ENCODE measurements at places on chromosomes 11 and 22.

DNA sequence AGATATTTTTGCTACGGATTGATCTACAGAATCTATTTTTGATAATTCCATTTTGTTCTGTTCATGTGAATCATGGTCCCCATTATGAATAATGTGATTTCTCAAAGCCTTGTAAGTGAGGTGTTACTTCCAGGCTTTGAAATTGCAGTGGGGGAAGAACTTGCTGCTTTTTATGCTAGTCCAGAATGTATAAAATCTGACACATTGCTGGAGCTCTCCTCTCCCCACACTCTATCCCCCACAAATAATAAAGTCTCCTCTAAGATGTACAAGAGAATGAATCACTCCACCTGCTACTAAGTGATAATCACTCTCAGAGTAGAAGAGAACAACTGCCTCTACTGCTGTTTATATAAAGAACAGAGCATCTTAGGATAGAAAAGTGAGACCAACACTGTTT lies 5.9 kb upstream of the RAB6A start:
- no peak for DNase-seq

DNA sequence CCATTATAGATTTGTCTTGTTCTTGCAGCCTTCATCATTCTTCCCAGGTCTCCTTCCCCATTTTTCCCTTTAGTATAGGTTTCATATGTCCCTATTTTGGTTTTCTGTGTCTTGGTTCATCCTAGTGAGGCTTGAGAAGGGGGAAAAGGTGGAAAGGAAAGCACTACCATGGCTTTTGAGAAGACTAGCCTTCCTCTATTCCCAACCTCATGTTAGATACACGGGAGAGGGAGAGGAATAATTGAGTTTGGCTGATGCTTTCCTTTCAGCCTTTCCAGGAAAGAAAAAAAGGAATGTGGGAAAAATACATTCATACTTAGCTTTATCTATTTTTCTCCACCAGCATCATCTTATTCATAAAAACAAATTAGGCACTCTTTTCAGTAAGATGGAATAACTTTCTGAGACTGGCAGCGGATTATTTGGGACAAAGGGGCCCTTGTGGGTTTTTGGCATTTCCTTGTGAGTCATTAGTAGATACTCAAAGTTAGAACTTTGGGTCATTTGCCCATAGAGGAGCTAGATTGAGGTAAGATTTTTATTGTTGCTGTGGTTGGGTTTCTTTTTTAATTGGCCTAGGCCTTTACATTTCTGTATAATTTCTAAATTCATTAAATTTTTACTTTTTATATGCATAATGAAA lies 23.8 kb downstream of the CAPRIN1 start:
- DNase-seq, result peak; percentile 66

- DNase-seq, result no peak
These were observed 43.2 kb downstream of the IGLL1 start for GRCh38 chr22:23536821-23537345.

DNA sequence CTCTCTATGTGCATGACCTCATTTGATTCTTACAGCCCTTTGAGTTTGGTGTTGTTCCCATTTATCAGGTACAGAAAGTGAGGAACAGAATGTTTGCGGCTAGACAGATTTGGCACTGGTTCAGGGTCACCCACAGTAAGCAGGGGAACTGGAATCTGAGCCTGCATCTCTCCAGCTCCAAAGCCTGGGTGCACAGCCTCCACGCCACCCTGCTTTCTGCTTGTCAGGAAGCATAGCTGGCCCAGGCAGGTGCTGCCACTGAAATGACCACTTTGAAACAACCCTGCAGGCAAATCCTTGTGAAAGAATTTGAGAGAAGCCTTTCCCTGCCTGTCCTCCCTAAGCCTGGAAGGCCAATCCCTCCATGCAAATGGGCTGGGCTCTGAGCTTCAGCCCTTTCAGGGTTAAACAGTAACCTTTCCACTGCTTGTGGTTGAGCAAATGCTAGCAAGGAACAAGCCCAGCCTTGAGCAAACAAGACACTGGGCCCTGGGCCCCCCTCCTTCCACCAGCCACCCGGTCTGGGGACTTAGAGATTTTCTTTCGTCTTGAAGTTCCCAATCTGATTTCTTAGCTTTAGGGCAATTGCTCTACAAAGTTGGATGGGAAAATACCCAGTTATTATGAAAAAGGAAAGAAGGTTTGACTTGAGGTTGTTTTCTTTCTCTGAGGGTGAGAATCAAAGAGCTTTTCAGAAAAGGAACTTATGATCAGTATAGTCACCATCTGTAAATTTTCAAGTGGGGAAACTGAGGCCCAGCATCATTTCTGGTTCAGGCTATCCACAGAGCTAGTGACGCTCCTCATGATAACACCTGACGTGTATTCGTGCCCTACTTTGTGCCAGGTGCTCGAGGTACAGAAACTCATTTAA lies 19.4 kb downstream of the EHF start:
- peak; percentile 35 for DNase-seq

DNA sequence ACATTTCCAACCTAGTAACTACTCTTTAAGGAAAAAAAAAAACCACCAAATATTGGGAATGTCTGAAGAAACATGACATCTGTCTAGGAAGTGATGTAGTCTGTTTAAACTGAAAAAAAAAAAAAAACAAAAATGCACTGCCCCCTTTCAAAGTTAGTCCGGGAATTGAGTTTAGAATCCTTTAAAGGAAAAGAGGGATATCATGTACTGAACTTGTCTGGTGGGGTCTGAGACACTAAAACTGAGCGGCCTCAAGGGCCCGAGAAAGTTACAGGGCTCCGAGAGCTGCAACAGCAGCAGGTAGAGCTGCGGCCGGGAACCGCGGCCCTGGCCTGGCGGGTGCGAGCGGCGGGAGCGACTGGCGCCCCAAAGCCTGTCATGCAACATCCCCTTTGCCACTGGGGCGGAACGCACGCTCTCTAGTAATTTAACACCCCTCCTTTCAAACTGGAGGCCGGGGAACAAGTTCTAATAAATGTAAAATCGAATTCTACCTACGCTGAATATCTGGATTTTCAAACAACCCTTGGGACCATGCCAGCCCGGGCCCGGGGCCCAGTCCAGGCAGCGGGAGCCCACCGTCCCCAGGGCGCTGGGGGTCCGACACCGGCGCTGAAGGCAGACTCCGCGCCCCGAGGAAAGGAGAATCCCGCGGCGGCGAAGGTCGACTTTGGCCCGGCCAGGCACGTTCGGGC lies 736 bp downstream of the RDX start:
- DNase-seq, result peak; percentile 37

GRCh38 chr22:37283393-37283937 lies 1.2 kb downstream of the CYTH4 start:
- DNase-seq, result no peak

- no peak for DNase-seq
These were observed 55.7 kb upstream of the EMID1 start for GRCh38 chr22:29149841-29150555.

DNA sequence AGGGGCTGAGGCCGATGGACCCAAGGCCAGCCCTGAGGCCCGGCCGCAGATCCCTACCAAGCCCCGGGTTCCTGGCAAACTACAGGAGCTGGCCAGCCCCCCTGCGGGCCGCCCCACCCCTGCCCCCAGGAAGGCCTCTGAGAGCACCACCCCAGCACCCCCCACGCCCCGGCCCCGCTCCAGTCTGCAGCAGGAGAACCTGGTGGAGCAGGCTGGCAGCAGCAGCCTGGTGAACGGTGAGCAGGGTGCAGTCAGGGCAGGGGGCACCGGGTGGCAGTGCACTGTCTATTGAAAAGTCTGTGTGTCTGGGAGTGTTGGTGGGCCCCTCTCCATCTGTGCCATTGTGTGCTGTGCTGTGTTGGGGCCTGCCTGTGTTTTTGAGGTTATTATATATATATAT lies 16.1 kb downstream of the MICALL1 start:
- no peak for DNase-seq

- peak; percentile 29 for DNase-seq
These were observed 1419.8 kb upstream of the TENM4 start for GRCh38 chr11:80860632-80861031.

DNA sequence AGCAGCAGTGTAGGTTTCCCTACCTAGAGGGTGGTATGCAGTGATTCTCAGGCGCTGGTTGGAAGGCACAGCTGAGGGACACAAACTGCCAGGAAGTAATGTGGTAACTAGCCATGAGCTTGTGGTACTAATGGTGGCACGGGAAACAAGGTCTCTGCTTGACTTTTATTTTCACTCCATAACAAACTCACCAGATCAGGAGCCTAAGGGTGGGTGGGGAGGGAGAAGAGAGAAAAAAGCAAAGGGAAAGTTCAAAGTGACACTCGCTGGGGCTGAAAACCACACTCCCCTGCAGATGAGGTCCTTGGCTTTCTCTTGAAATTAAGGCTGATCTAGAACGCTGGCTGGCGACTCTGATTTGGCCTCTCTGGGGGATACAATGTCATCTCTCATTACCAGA lies 22.0 kb downstream of the TRAF6 start:
- no peak for DNase-seq

GRCh38 chr11:84022201-84022600 lies 736.0 kb upstream of the CCDC90B start:
- DNase-seq, result peak; percentile 9

GRCh38 chr22:20405931-20406685 lies 12.2 kb downstream of the ZNF74 start:
- no peak for DNase-seq

- DNase-seq, result no peak
These were observed at the start of gene MAPK8IP2 for GRCh38 chr22:50600538-50600937. Gene MAPK8IP2 (plus strand): TSS chr22:50600793. CDS start chr22:50600819, 26 bp downstream.

- no peak for DNase-seq
These were observed 41.0 kb downstream of the TIMP3 start for GRCh38 chr22:32842486-32842885.

DNA sequence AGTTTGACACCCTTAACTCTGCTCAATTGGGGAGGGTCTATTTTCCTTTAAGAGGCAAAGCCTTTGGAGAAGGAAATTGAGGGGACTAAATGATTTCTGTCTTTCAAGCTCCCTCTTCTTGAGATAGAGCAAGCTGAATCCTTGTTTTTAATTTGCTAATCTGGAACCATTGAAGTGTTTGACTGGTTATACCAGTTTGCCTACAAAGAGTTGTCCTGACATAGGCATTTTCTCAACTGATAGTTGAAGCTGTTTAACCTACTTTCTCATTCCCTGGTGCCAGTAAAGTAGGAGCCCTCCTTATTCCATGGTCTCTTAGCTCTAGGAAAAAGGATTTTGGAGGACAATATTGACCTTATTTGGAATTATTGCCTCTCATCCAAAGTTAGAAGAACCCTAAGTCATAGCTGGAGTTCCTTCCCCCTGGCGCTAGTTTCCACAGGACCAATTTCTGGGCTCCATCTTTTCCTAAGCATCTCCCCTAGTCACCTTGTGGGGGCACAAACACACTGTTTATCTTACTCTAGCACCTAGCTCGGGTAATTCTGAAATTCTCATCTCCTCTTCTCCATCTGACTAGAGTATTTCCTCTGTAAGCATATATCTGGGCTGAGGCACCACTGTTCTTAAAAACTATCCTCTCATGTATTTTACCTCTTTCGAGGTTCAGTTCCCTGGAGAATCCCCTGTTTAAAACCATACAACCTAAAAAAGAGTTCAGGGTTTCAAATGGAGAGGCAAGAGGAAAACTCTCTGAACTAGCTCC lies 7.4 kb downstream of the ZDHHC5 start:
- no peak for DNase-seq

GRCh38 chr22:37077802-37078448 lies 26.4 kb downstream of the KCTD17 start:
- DNase-seq, result peak; percentile 29

GRCh38 chr11:2098691-2099515 lies 40.3 kb downstream of the IGF2 start:
- DNase-seq, result no peak

DNA sequence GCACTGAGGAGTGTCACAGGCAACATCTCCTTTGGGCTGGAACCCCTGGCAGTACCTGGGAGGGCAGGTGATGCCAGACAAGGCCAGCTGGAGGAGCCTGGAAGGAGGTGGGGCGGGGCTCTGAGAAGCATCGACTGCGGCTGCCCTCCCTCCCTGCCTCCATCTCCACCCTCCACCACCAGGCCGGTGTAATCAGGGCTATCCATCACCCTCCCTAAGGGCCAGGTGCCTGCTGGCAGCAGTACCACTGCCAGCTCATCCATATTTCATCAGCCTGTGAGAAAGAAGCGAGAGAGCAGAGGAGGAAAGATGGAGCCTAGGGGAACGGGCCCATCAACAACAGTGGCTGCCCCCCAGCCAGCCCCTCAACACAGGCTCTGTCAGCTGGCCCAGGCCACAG lies 51.4 kb upstream of the RASD2 start:
- no peak for DNase-seq

GRCh38 chr11:68303083-68303482 lies 9.3 kb upstream of the LRP5 start:
- no peak for DNase-seq

GRCh38 chr11:17742019-17742418 lies 7.4 kb downstream of the KCNC1 start:
- no peak for DNase-seq

- DNase-seq, result no peak
These were observed 1396.7 kb downstream of the BRD1 start for GRCh38 chr22:48431014-48431413.

DNA sequence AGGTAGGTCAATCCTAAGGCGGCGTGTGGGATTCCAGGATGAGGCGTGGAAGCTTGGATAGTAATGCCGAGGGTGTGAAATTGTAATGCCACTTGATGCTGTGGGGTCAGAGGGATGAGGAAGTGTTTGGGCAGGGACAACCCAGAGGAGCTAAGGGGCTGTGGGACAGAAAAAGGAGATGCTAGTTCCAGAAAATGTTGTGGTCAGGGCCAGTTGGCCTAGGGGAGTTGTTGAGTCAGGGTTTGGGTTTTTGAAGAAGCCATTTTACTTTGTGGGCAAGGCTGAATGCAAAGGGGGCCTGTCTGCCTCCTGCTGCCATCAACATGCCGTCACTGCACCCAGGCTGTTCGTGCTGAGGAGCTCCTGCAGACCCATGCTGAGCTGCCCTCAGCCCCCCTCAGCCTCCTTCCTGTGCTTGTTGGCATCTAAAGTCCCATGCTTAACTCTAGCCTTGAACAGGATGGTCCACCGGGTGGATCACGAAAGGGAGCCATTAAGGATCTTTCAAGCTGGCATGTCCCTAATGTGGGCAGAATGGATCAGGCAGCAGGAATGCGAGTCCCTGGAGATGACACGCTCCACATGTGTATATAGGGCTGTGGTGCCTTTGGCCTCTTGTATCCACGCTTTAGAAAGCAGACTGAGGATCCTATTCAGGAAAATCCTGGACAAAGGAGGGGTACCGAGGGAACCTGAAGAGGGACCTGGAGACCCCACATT lies 2.1 kb downstream of the C11orf16 start:
- DNase-seq, result no peak

- DNase-seq, result no peak
These were observed 54.8 kb downstream of the PAK1 start for GRCh38 chr11:77418971-77419597.

- no peak for DNase-seq
These were observed 11.1 kb downstream of the MS4A8 start for GRCh38 chr11:60710482-60710881.

GRCh38 chr11:103897160-103897936 lies 139.1 kb upstream of the DDI1 start:
- DNase-seq, result no peak

- no peak for DNase-seq
These were observed 47.0 kb upstream of the ADORA2A start for GRCh38 chr22:24380220-24380904.

GRCh38 chr22:38830026-38830844 lies 13.6 kb downstream of the NPTXR start:
- DNase-seq, result no peak

Measured in astrocyte of the spinal cord (primary cell).